Caudate nucleus (tissue), 63 donors: ENCODE measurements at places on chromosomes 7 and 10.

DNA sequence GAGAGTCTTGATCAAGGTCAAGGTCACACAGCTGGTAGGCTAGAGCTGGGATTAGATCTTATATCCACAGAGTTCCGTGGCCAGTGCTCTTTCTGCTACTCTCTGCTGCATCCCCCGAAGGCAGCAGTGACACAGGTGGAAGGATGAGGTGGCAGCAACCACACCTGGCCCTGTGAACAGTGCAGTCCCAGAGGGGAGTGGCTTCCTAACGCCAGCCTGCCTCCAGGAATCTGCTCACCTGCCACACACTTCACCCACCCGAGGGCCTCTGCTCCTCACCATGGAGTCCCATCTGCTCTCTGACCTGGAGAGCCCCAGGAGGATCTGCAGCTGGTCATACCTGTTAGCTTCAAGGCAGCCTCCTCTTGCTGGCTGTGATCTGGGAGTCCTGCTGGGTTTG lies 484.2 kb downstream of the PLXNA4 start:
- DNase-seq, result no peak

DNA sequence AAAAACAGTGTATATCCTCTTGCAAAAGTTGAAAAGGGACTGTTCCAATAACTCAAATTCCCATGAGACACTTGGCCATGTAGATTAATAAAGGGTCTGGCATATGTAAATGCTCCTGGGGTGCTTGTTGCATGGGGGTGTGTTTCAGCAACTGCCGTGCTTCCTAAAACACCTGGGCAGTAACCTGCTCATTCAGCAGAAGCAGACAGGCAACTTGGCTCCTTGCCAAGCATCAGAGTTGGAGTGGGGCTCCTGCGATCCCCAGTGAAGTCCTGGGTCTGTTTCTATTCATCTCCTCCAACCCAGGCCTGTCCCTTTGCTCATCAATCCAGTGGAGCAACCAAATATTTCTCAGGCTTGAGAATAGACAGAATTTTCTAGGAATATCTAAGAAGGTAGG lies 42.2 kb upstream of the ADAM12 start:
- DNase-seq, result no peak

DNA sequence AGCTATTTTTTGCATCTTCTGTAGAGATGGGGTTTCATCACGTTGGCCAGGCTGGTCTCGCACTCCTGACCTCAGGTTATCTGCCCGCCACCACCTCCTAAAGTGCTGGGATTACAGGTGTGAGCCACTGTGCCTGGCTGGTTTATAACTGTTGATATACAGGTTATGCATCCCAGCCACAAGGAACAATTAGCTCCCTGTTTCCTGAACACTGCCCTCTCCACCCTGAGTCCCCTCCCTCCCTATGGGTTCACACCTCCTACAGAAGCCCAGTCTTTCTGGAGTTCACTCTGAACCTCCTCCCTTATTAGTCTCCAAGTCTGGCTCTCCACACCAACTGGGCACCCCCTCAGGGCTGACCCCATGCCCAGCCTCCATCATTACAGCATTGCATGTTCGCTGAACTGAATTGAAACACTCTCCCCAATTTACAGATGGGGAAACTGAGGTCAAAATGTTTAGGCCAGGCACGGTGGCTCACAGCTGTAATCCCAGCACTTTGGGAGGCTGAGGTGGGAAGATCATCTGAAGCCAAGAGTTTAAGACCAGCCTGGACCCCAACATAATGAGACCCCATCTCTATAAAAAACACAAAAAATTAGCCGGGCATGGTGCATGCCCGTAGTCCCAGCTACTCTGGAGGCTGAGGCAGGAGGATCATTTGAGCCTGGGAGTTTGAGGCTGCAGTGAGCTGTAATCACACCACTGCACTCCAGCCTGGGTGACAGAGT lies 1.7 kb upstream of the CLIP2 start:
- no peak for DNase-seq

GRCh38 chr10:116704926-116705325 lies 37.4 kb downstream of the HSPA12A start:
- DNase-seq, result no peak

- DNase-seq, result no peak
Measured at GRCh38 chr10:86168256-86168655, 198.3 kb downstream of the GRID1 start.

- DNase-seq, result no peak
Measured at GRCh38 chr7:82156893-82157292, 286.7 kb downstream of the CACNA2D1 start.

GRCh38 chr10:581776-582330 lies 107.6 kb downstream of the DIP2C start:
- no peak for DNase-seq

GRCh38 chr10:51377932-51378599 lies 303.8 kb downstream of the PRKG1 start:
- DNase-seq, result no peak

- no peak for DNase-seq
Measured at GRCh38 chr10:70578371-70578947, 24.1 kb downstream of the PRF1 start.
